Ascending aorta (tissue), 2 donors: ENCODE measurements at places on chromosomes 2 and 18. TPM values are rescaled to one million over a fixed set of nuclear protein-coding genes. Genes with fewer than 3 reads are reported as not detected.

C18orf54 gene
- total RNA-seq: 0.96 TPM

PLEK gene
- 1.5 TPM for total RNA-seq

ASXL3 gene
- 6.6 TPM for total RNA-seq

ANTXR1 gene
- total RNA-seq: 90.3 TPM

SCN9A gene
- 5.5 TPM for total RNA-seq

DNAH7 gene
- total RNA-seq: 0.21 TPM

IL37 gene
- total RNA-seq: not detected

PKDCC gene
- 210 TPM for total RNA-seq

AKAIN1 gene
- total RNA-seq: not detected

RNF152 gene
- total RNA-seq: 9.6 TPM
